ENCODE measurements at places on chromosomes 7 and 10.

- DNase-seq, result no peak
These were observed 29.1 kb upstream of the LHFPL3 start for GRCh38 chr7:104299323-104299722.

DNA sequence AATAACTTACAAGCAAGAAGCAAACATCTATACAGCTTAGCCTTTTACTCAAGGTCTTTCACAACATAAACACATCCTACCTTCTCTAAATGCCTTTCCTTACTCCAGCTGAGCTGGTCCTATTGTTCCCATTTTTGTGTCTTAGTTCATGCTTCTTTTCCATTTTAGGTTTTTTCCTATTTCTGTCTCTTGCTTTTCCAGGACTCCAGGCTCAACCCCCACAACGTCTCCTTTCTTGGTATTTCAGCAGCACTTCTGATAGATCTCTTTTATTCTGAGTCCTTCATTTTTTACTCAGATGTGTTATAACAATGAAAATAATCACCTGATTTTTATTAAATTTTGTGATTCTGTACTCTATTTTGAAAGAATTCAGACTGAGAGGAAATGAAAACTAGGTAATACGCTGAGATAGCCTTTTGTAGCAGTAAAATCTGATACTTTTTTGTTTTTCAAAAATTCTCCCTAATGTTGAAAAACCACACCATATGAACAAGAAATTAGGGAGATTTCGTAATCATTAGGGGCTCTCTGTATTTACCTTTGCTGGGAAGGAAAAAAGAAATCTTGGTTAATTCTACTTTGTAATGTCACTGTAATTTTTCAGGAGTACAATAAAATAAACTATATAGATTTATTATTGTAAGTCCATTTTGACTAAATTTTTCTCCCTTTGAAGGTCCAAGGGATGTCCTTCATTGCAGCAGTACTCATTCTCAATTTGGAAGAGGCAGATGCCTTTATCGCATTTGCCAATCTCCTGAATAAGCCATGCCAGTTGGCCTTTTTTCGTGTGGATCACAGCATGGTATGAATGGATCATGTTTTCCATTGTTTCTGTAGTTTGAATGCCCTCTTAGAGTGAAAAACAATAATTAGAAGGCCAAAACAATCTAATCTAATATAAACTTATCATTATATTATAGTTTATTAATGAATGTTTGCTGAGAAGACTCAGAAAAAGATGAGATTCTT, 24.0 kb upstream of the HELLS start:
- no peak for DNase-seq

DNA sequence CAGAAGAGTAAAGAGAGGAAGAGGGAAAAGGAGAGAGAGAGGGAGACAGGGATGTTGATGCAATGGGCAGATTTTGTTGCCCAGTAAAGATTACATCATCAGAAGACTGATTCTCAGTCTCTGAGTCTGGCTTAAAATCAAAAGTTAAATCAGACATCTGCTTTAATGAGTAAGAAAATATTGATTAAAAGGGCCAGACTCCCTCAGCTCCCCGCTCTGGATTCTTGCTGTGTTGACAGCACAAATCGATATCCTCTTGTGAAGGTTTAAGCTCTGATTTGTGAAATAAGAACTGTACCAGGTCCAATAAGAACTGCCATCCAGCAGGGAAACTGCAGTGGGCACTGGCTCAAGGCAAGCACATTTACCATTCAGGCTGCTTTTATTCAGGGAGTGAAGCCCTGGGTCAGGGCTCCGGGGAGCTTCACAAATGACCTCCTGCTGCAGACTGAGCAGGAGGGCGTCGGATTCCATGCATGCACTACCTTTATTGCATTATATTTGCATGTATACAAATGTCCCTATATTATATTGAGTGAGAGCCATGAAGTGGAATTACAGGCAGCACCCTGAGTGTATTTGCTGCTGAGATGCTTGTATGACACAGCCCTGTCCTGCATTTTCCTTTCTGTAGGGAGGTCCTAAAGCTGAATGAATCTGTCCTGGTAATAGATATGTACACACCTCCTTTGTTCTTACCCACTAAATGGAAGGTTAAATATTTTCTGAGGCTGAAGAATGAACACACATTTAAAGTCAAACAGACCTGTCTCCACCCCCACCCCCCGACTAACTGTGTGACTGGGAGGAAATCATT, 401.5 kb downstream of the REEP3 start:
- no peak for DNase-seq

DNA sequence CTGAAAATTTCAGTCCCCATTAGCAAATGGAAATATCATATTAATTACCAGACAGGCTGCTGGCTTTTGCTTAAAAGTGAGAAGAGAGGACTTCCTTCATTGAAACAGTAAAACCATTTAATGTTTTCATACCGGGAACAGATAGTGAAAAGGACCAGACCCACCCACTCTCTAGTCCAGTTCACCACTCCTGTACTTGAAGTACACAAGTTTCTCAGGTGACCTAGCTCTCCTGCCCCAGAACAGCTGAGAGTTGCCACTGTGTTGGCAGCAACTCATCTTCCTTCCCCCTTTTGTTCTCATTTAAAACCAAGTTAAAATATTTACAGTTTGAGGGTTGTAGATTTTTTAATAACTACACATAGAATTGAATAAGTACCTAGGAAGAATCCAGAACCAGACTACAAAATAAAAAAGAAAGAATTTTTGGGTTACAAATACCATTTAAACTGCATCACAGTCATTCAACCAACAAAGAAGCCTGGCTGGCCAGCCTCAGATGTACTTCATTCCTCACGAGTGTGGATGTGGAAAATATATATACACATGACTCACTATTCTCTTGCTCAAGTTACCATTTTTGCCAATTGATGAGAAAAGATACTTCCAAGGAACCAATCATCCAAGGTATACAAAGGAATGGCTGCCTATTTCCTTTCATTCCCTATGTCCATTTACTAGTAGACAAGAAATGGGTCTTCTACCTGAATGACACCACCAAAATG, 68.1 kb downstream of the VPS41 start:
- DNase-seq, result no peak

GRCh38 chr7:16730937-16731336, 22.6 kb upstream of the TSPAN13 start:
- DNase-seq, result no peak

GRCh38 chr10:63884426-63884825, 363.2 kb downstream of the REEP3 start:
- no peak for DNase-seq

All from stimulated activated CD8-positive, alpha-beta memory T cell treated with anti-CD3 and anti-CD28 coated beads, Interleukin-15, amount 100 ng/mL, for 24 hours (primary cell).